ENCODE measurements at places on chromosomes 2 and 18.

- DNase-seq = no peak
These were observed 69.1 kb downstream of the CCDC93 start for GRCh38 chr2:117944816-117945215.

GRCh38 chr18:11902522-11903292, 5.4 kb downstream of the MPPE1 start:
- DNase-seq = no peak

GRCh38 chr2:53633441-53633840, 134.2 kb upstream of the CHAC2 start:
- DNase-seq = no peak

DNA sequence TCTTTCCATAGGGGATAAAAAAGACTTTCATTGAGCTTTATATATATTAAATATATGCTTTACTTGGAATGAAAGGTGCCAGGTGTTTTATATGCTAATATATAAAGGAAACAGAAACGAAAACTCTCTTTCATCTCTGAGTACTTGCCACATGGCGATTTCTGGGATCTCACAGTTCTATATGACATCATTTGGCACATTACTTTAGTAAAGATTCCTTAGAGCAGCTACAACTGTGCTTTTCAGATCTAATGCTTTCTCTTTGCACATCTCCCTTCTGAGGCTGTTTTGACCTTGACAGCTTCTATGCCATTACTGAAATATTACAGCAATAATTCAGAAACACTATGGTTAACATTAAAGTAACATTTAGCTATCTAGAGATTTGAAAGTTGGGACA, 1082.9 kb upstream of the CDH2 start:
- no peak for DNase-seq

GRCh38 chr2:122433123-122433754, 677.8 kb downstream of the TSN start:
- DNase-seq = no peak

DNA sequence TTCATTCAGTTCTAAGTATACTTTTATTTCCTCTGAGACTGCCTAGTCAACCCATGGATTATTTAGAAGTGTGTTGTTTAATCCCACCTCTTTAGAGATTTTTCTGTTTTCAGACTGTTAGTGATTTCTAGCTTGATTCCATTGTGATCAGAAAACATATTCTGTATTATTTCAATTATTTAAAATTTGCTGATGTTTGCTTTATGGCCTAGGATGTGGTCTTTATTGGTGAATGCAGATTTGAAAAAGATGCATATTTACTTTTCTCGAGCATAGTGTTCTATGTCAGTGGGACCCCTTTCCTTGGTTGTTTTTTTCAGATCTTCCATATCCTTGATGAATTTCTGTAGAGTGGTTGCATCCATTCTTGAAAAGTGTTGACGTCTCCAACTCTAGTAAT, 487.2 kb upstream of the HS6ST1 start:
- DNase-seq = no peak

GRCh38 chr2:233892793-233893192, 24.4 kb upstream of the TRPM8 start:
- DNase-seq = no peak

DNA sequence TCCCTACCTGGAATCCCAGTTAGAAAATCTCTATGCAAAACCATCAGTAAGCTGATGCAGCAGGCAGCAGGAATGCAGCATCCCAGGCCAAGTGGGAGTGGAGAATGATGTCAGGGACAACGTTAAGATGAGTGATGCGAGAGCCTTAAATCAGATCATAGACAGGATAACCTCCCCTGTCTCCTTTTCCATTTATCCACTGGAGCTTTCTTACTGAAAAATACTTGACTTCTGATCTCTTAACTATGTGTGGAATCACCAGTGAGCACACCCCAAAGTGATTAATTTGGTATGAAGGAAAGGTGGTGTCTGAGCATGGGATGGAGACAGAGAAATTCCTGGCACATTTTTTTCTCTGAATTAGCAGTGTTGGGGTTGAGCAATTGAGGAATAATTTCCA, 98.0 kb downstream of the RND3 start:
- no peak for DNase-seq

DNA sequence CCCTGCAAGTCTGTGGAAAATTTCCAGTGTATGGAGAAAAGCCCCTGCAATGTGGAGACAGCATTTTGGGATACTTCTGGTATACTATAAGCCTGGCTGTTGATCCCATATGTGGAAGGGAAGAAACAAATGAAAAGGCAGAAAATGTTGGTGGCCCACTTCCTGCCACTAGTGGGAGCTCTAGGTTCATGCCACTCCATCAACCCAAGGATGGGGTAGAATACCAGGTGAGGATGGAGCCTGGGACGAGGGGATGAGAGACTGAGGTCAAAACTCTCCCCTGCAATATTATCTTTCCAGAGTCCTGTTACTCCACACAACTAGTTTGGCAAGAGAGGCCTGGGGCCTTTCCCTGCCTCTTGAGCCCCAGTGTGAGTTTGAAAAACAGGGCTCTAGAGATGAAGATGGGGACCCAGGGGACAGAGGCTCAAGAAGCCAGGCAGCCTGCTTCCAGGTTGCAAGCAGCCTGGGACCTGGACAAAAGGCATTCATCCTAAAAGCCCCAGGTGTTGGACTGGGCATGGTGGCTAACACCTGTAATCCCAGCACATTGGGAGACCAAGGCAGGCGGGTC, 31.9 kb downstream of the BMP10 start:
- no peak for DNase-seq
